ENCODE measurements at places on chromosomes 7 and 10.

- DNase-seq: no peak
Observed at GRCh38 chr10:71237843-71238623, 25.7 kb downstream of the UNC5B start.

DNA sequence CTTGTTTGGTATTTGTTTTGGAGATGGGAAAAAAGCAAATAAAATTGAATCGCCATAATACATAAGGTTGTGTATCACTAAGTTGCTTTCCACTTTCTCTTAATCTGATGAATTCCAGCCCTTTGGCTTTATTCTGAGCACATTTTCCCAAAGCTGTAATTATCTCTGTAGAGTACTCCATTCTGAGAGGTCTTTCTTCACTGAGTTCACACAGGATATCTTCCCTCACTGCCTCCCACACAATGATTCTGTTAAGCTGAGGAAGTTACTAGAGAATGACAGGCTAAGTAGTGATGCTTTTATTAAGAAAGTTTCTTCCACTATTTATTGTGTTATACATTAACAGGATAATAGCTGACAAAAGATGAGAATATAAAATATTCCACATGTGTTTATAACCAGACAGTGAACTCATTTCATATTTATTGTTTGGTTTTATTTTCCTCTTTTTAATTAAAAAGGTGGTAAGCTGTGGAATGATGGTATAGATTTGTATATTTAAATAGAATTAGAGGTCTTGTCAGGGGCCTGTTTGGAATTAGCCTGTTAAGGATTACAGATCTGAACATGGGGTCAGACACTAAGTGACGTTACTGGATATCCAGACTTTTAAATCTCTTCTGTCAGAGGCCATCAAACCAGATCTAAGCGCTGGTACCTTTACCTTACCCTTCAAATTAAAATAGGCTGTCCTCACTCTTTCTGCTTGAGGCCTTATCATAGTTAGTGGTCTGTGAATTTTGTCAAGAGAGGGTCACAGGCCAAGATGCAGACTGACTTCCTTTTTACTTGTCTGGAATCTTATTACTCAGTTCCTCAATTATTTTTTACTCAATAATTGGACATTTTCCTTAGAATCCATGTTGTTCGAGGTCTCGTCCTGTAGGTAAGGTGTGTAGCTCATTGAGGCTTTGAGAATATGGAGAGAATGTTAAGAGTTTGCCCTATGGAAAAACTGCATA, 8.4 kb downstream of the PLXDC2 start:
- peak; percentile 83 for DNase-seq

- no peak for DNase-seq
Observed at GRCh38 chr7:45219130-45219529, 61.5 kb downstream of the RAMP3 start.

- no peak for DNase-seq
Observed at GRCh38 chr10:86041116-86041515, 325.5 kb downstream of the GRID1 start.

DNA sequence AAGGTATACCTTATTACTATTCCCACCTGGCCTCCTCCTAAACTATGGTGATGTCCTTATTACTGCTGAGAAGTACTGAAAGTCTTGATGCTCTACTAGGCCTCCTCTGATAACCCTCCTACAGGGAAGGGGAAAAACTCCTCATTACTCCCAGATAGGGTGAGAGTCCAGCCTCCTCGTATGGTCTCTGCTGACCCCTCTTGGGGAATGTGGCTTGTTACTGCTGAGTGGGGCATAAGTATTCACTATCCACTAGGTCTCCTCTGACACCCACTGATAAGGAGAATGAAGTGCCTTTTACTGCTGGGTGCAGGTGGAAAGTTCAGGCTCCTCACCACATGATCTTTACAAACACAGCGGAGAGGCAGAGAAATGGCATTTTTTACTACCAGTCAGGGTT, 222.9 kb downstream of the CHRM2 start:
- no peak for DNase-seq

- peak; percentile 13 for DNase-seq
Observed at GRCh38 chr7:97499204-97499603, 232.7 kb upstream of the TAC1 start.

DNA sequence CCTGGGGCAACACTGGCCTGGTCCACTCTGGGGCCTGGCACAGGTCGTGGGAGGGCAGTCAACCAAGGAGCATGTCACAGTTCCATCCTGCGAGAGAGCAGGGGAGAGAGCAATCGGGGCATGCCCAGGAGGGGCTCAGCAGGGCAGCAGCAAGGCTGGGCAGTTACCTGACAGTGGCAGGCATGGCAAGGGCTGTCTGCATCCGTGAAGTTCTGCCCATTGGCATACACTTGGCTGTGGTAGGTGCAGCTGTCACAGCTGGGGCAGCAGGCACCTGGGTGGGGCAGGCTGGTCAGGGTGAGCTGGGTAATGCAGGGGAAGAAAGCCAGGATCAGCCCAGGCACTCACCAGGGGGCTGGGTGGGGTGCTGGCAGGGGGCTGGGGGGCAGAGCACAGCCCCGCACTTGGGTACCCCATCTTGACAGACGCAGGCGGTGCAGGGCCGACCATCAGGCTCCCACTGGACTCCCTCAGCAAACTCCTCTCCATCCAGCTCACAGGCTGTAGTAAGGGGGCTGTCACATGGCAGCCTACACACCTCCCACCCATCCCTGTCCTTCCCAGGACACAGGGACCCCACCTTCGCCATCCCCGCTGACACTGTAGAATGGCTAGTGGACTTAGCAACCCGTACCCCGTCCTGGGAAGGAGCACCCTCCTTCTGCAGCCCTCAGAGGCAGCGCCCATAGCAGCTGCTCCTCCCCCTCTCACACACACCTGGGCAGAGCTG, 17.8 kb downstream of the KCP start:
- no peak for DNase-seq

GRCh38 chr7:1934017-1934416, 263.9 kb downstream of the ELFN1 start:
- DNase-seq: no peak

DNA sequence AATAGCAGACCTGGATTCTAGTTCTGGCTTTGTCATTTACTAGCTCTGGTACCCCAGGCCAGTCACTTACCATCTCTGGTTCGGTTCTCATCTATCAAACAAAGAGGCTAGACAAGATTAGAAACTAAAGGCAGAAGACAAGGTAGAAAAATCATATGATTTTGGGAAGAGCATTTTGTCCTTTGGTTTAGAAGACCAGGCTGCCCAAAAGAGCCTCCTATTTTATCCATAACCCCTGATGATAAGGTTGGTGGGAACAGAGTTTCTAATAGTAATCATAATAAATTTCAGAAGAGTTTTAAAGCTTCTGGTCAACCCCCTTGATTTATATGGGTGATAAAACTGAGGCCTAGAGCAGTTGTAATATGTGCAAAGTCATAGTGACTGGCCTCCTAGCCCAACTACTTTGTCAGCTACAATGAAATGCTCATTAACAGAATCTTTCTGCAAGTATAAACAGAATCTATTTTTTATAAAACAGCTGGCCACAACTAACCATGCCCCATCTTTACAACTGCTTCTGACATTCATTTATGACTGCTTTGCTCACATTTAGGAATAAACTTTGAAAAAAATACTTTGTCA, 23.4 kb downstream of the COX15 start:
- DNase-seq: no peak

GRCh38 chr7:46390042-46390441, 469.0 kb upstream of the IGFBP3 start:
- DNase-seq: no peak

GRCh38 chr10:96441322-96441885, 72.3 kb downstream of the TLL2 start:
- DNase-seq: no peak

GRCh38 chr10:85862771-85863170, 503.8 kb downstream of the GRID1 start:
- no peak for DNase-seq

Data from suppressor macrophage treated with lipopolysaccharide for 1 hour (primary cell).